Tibial artery (tissue), 4 donors: ENCODE measurements at places on chromosomes 5 and 9.

GRCh38 chr5:34455098-34455497 is 201.0 kb upstream of the RAI14 start:
- no peaks in the 10 kb centered on the region for H3K27me3 ChIP-seq
- no peak for DNase-seq
- H3K4me1 ChIP-seq = no peaks in the 10 kb centered on the region
- no peak overlapping the region for H3K4me3 ChIP-seq
- no peak overlapping the region for H3K27ac ChIP-seq

GRCh38 chr5:142676318-142676717 is 9.6 kb downstream of the FGF1 start:
- no peaks in the 10 kb centered on the region for H3K4me1 ChIP-seq
- no peak overlapping the region for H3K27ac ChIP-seq
- no peaks in the 10 kb centered on the region for H3K36me3 ChIP-seq
- H3K4me3 ChIP-seq = no peak overlapping the region
- H3K27me3 ChIP-seq = no peaks in the 10 kb centered on the region

DNA sequence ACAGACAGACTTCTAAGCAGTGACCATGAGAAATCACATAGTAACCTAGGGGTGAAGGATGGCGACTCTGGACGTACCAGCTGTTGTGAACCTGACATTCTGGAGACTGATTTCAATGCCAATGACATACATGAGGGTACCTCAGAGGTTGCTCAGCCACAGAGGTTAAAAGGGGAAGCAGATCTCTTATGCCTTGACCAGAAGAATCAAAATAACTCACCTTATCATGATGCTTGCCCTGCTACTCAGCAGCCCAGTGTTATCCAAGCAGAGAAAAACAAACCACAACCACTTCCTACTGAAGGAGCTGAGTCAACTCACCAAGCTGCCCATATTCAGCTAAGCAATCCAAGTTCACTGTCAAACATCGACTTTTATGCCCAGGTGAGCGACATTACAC is 38.0 kb upstream of the CCDC152 start:
- peaks cover 11% of the 10 kb centered on the region for H3K36me3 ChIP-seq
- no peak overlapping the region for H3K27ac ChIP-seq
- no peaks in the 10 kb centered on the region for H3K27me3 ChIP-seq
- no peak for DNase-seq
- H3K4me1 ChIP-seq = no peaks in the 10 kb centered on the region

DNA sequence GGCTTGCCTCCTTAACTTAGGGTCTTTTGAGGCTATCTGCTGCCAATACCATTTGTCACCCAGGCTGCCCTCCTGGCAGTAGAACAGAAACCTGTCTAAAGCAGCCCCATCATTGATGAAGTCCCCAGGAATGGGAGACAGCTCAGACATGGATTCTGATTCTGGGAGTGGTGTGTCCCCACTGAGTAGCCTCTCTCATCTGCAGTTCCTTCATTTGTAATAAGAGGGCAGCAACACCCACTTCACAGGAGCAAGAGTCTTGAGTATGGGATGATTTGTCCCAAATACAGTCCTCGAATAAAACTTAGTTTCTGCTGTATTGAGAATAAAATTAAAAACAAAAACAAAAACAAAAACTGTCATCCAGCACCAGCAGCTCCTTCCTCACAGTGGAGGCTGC is 167.6 kb downstream of the ASTN2 start:
- no peak overlapping the region for H3K4me3 ChIP-seq
- no peak for DNase-seq
- no peaks in the 10 kb centered on the region for H3K36me3 ChIP-seq
- H3K27me3 ChIP-seq = no peaks in the 10 kb centered on the region
- no peak overlapping the region for H3K27ac ChIP-seq

DNA sequence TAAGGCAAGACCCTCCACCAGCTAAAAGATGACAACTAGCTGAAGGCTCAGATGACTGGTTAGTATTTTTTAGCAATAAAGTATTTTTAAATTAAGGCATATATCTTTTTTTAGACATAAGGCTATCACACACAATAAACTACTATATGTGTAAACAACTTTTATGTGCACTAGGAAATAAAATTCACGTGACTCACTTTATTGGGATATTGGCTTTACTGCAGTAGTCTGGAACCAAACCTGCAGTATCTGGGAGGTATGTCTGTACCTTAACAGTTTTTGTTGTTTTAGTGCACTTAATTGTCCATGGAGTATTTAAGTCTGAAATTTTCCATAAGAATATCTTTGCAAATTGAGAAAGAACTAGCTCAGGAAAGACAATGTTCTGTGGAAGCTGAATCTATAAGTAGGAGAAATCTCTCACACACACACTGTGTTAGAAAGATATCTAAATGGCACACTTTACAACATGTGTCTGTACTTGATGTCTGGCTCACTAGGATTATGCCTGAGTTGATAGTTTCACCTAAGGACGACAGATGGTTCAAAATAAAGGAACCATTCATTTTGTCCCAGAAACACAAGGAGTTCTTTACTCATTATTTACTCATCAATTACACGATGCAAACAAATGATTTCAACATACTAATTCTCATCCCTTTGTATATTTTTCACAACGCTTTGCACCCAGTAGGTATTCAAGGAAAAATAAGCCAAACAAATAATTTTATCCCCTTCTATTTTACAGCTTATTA is 4.6 kb downstream of the RAPGEF6 start:
- H3K4me3 ChIP-seq = no peak overlapping the region
- H3K4me1 ChIP-seq = peaks cover 51% of the 10 kb centered on the region
- H3K36me3 ChIP-seq = no peaks in the 10 kb centered on the region
- H3K27ac ChIP-seq = no peak overlapping the region
- DNase-seq = no peak

DNA sequence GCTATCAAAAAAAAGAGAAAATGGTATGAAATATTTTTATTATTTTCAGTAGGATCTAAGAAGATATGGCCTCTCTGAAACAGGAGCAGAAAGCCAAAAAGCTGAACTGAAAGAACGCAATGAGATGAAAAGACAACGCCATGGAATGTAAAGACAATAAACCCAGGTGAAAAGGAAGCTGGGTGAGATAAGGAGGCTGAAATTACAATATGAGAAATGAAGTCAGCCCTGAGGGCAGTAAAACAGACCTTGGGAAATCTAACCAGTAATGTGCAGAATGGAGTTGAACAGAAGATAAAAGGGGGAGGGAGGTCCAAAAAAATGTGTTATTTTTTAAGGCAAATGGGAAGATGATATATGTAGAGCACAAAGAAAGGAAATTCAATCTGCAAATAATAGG is 265.3 kb downstream of the ENC1 start:
- no peaks in the 10 kb centered on the region for H3K27me3 ChIP-seq
- no peak for DNase-seq
- H3K36me3 ChIP-seq = no peaks in the 10 kb centered on the region
- H3K4me1 ChIP-seq = no peaks in the 10 kb centered on the region
- no peak overlapping the region for H3K27ac ChIP-seq

DNA sequence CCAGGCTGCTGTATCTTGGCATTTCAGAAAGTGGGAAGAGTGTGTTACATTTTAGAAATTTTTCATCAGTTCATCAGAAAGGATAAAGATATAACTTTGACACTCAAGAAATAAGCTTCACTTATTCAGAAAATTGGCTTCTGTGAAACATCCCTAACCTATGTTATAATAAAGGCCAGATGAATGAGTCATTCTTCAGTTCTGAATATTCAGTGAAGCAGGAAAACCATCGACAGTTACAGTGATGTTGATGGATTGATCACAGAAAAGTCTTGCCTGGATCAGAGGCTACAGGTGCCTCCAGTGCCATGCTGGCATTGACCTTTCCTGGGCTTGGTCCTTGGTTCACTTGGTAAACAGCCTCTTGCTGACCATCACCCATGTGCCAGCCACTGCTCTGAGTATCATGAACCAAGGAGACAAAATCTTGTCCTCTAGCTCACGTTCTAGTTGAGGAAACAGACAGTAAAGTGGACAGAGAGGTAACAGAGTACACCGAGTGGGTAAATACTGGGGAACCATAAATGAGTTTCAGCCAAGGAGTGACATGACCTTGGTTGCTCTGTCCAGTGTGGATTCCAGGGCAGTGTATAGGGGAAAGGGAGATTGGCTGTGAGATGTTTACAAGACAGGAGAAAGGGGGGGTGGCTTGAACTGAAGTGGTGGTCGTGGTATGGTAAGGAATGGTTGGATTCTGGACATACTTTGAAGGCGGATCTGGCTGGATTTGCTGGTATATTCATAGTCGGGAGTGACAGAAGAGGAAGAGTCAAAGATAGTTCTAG is 98.6 kb downstream of the AMBP start:
- no peak overlapping the region for H3K27ac ChIP-seq
- no peak overlapping the region for H3K4me3 ChIP-seq
- peaks cover 3% of the 10 kb centered on the region for H3K4me1 ChIP-seq
- no peaks in the 10 kb centered on the region for H3K36me3 ChIP-seq

- H3K27me3 ChIP-seq = no peaks in the 10 kb centered on the region
- no peaks in the 10 kb centered on the region for H3K36me3 ChIP-seq
- no peak overlapping the region for H3K27ac ChIP-seq
Measured at GRCh38 chr5:40226906-40227305, 452.8 kb upstream of the PTGER4 start.

DNA sequence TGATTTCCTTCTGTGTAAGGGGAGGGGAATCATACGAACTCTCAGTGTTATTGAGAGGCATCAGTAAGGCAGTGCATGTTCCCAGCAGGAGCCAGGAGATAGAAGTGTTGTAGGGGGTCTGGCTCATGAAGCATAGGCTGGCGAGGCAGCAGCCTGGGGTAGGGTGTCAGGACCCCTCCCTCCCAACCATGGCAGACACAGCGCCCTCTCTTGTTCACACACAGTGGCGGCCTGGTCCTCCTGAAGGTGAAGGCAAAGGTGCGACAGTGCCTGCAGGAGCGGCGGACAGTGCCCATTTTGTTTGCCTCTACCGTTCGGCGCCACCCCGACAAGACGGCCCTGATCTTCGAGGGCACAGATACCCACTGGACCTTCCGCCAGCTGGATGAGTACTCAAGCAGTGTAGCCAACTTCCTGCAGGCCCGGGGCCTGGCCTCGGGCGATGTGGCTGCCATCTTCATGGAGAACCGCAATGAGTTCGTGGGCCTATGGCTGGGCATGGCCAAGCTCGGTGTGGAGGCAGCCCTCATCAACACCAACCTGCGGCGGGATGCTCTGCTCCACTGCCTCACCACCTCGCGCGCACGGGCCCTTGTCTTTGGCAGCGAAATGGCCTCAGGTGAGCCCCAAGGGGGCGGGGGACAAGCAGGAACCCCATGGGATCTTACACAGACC is 4.7 kb downstream of the SLC27A4 start:
- no peaks in the 10 kb centered on the region for H3K27me3 ChIP-seq
- peaks cover 61% of the 10 kb centered on the region for H3K36me3 ChIP-seq
- no peak overlapping the region for H3K27ac ChIP-seq
- no peak for DNase-seq
- no peaks in the 10 kb centered on the region for H3K4me1 ChIP-seq

DNA sequence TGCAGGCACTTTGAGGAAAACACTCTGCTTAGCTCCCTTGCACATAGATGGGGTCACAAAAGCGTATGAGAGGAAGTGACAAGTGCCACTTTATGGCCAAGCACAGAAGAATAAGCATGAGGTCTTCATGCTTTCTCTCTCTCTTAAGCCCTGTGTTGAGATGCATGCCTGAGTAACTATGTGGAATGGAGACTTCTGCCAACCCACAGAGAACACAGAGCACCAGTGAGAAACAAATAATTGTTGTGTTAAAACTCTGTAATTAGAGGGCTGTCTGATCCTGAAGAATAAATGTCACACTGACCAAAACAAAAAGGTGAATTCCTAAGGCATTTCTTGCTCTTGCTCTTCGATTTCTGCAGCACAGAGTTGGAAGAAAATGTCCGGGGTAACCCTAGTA is 488.5 kb downstream of the CTNND2 start:
- DNase-seq = no peak
- no peak overlapping the region for H3K27ac ChIP-seq
- no peaks in the 10 kb centered on the region for H3K36me3 ChIP-seq
- H3K4me1 ChIP-seq = no peaks in the 10 kb centered on the region
- H3K4me3 ChIP-seq = no peak overlapping the region
- H3K27me3 ChIP-seq = no peaks in the 10 kb centered on the region
